ENCODE measurements at places on chromosomes 2 and 18.

DNA sequence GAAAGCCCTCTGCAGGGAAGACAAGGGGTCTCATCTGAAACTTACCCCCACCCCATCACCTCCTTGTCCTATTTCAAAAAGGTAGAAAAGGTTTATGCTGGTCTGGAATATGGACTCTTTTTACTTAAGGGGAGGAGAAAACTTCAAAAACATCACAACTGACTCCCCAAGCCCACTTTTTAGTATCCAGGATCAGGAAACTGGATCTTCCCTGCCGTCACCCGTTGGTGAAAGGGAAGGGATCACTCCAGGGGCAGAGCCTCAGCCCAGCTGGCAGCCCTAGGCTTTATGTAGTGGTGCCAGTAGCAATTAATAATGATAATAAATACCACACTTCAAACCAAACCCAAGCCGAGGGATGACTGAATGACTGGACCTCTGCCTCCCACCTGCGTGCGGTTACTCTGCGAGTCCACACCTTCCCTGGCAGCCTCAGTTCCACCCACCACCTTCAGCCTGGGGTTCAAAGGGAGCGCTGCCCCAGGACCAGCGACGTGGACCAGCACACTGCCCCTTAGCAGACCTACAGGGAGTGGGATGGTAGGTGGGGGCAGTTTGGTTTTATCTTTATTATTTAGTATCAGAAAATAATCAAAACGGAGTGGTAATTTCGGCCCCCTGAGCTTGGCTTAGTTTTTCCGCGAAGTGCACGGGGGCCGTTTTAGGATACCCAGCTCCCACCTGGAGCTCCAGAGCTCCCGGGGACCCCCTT lies 4.9 kb upstream of the GATA6 start:
- no peak for DNase-seq
- peaks cover 3% of the 10 kb centered on the region for H3K27me3 ChIP-seq
- H3K27ac ChIP-seq: peak overlapping the region; percentile 74
- no peaks in the 10 kb centered on the region for H3K36me3 ChIP-seq
- H3K4me3 ChIP-seq: peak overlapping the region; percentile 99
- peaks cover 4% of the 10 kb centered on the region for H3K4me1 ChIP-seq

GRCh38 chr2:173187941-173188788 lies 112.5 kb downstream of the MAP3K20 start:
- H3K27ac ChIP-seq: no peak overlapping the region
- H3K4me3 ChIP-seq: no peak overlapping the region
- H3K4me1 ChIP-seq: peaks cover 10% of the 10 kb centered on the region
- no peak for DNase-seq
- H3K36me3 ChIP-seq: no peaks in the 10 kb centered on the region
- H3K27me3 ChIP-seq: no peaks in the 10 kb centered on the region

- H3K4me1 ChIP-seq: no peaks in the 10 kb centered on the region
- no peaks in the 10 kb centered on the region for H3K36me3 ChIP-seq
- H3K4me3 ChIP-seq: no peak overlapping the region
Measured at GRCh38 chr2:140295767-140296166, 1515.6 kb upstream of the NXPH2 start.

GRCh38 chr2:43175876-43176275 lies 50.5 kb downstream of the ZFP36L2 start:
- H3K4me3 ChIP-seq: no peak overlapping the region
- H3K27ac ChIP-seq: no peak overlapping the region
- H3K36me3 ChIP-seq: no peaks in the 10 kb centered on the region
- peaks cover 8% of the 10 kb centered on the region for H3K4me1 ChIP-seq
- DNase-seq: no peak

DNA sequence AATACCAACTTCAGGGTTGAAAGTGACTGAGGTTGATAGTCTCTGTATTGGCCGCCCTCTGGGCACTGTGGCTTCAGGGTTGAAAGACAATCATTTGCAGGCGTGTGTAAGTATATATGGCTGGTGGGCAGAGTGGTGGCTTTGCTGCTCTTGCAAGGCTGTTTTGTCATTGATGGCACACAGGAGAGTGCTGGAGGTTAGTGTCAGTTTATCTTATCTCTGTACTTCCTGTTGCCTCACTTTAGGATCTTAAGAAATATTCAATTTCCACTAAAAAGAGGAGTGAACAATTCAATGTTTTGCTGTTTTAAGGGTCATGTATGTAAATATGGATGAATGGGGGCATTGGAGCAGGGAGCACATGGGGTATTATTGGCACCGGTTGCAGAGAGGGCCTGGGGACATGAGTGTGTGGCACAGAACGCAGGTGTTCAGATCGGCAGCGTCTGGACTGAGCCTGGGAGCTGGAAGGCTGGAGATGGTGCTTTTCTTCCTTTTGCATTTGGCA lies 51.5 kb downstream of the NCK2 start:
- H3K27ac ChIP-seq: no peak overlapping the region
- peaks cover 8% of the 10 kb centered on the region for H3K4me1 ChIP-seq
- no peaks in the 10 kb centered on the region for H3K36me3 ChIP-seq
- no peaks in the 10 kb centered on the region for H3K27me3 ChIP-seq
- DNase-seq: no peak

GRCh38 chr18:13176847-13177246 lies 41.7 kb upstream of the LDLRAD4 start:
- no peak overlapping the region for H3K4me3 ChIP-seq
- no peaks in the 10 kb centered on the region for H3K4me1 ChIP-seq
- H3K27me3 ChIP-seq: no peaks in the 10 kb centered on the region
- no peak overlapping the region for H3K27ac ChIP-seq
- no peaks in the 10 kb centered on the region for H3K36me3 ChIP-seq

DNA sequence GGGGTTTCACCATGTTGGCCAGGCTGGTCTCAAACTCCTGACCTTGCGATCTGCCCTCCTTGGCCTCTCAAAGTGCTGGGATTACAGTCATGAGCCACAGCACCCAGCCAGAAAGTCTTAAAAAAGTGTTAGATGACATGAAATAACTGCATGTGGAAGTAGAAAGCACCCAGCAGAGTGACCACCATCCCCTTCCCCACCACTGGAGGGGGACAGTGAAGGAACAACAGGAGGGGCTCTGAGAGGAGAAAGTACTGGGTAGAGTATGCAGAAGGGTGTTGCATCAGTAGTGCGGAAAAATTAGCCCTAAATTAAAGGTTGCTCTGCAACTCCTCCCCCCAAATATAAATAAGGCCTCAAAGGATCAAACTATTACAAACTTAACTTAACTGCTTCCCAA lies 230.5 kb downstream of the ZNF521 start:
- no peak overlapping the region for H3K27ac ChIP-seq
- no peaks in the 10 kb centered on the region for H3K36me3 ChIP-seq
- H3K27me3 ChIP-seq: no peaks in the 10 kb centered on the region
- DNase-seq: peak; percentile 39
- H3K4me3 ChIP-seq: no peak overlapping the region

DNA sequence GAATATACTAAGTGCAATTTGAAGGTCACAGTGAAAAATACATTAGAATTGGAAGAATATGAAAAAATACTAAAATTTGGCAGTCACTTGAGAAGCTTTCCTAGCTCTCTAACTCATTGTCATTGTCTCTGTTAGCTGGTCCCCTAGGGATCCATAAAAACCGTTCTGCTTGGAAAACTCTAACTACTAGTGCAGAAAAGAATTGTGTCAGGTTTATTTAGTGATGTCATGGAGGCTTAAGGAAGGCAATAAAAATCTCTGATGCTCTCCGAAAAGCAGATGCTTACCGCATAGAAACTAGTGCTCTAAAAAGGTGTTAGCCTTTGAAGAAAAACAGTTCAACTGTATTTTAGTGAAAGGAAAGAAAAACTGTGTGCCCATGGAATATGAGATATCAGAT lies 150.1 kb upstream of the DLGAP1 start:
- no peaks in the 10 kb centered on the region for H3K27me3 ChIP-seq
- DNase-seq: no peak
- no peak overlapping the region for H3K27ac ChIP-seq
- no peaks in the 10 kb centered on the region for H3K4me1 ChIP-seq

DNA sequence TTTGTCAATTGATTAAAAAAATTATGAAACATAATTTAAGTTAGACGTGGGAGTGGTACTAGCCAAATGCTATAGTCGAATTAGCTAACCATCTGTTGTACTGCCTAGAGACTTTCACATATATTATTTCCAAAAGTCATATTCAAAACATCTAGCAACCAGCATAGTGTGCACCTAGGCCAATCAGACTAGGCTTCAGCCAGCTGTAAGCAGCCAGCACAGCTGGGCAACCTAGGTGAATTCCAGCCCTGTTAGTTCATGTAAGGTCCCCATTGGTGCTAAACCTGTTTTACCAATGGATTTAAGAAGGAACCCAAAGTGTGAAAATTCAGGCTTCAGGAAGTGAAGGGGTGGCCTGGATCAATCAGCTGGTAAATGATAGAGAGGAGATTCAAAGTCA lies 144.3 kb downstream of the BCL2 start:
- no peak for DNase-seq
- no peak overlapping the region for H3K4me3 ChIP-seq
- H3K27me3 ChIP-seq: no peaks in the 10 kb centered on the region
- H3K4me1 ChIP-seq: no peaks in the 10 kb centered on the region

DNA sequence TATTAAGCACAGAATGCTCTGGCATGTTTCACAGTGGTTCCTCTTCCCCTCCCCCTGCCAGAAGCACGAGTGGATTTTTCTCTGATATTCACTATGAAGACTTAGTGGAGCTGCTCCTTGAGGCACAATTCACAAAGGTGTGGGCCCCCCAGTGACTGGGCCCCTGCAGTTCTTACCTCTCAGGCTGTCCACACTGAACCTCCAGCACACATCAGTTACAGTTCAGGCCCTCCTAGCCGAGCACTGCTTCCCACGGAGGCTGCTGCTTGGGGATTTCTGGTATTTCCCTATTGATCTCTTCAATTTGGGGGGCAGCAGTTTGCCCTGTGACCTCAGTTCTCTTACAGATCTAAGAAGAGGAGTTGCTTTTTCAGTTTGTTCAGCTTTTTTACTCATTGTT lies 236.1 kb downstream of the SH3RF3 start:
- H3K4me3 ChIP-seq: no peak overlapping the region
- H3K27me3 ChIP-seq: no peaks in the 10 kb centered on the region
- no peaks in the 10 kb centered on the region for H3K4me1 ChIP-seq
- no peak overlapping the region for H3K27ac ChIP-seq

DNA sequence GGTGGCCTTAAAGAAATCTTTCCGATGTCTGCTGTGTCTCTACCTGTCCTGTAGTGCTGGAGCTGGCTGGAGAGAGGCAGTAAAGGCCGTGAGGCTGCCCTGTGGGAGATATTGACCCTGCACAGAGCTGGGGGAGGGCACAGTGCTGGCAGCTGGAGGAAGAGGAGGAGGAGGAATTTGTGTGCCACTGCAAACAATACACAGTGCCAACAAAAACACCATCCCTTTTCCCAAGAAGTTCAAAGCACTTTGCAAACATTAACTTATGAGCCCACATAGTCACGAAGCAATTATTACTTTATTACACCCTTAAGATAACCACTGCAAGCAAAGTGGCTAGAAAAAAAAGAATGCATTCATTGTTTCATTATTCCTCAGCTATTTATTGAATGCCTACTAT lies 45.0 kb upstream of the CYTIP start:
- H3K4me1 ChIP-seq: no peaks in the 10 kb centered on the region
- H3K4me3 ChIP-seq: no peak overlapping the region
- no peaks in the 10 kb centered on the region for H3K27me3 ChIP-seq
- DNase-seq: no peak
- H3K36me3 ChIP-seq: no peaks in the 10 kb centered on the region

GRCh38 chr2:151978709-151979108 lies 120.1 kb downstream of the CACNB4 start:
- no peaks in the 10 kb centered on the region for H3K36me3 ChIP-seq
- no peak overlapping the region for H3K4me3 ChIP-seq
- H3K27me3 ChIP-seq: no peaks in the 10 kb centered on the region
- no peak for DNase-seq

Data from mesendoderm (in vitro differentiated cells).